ENCODE measurements at places on chromosomes 11 and 22.
A peak's percentile ranks its signal among the peaks of the same experiment; 100 is the strongest.

DNA sequence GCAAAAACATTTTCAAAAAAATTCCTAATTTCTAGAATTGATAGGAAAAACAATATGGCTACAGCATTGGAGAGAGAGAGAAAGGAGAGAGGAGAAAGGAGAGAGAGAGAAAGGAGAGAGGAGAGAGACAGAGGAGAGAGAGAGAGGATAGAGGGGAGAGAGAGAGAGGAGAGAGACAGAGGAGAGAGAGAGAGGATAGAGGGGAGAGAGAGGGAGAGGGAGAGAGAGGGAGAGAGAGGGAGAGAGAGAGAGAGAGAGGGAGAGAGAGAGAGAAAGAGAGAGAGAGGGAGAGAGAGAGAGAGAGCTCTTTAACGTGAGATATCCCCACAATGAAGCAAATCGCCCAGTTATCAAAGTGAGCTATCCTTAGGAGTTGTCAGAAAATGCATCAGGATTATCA is 737 bp upstream of the TYR start:
- no peak for DNase-seq

GRCh38 chr11:73414977-73415651 is 38.9 kb downstream of the RELT start:
- no peak for DNase-seq

DNA sequence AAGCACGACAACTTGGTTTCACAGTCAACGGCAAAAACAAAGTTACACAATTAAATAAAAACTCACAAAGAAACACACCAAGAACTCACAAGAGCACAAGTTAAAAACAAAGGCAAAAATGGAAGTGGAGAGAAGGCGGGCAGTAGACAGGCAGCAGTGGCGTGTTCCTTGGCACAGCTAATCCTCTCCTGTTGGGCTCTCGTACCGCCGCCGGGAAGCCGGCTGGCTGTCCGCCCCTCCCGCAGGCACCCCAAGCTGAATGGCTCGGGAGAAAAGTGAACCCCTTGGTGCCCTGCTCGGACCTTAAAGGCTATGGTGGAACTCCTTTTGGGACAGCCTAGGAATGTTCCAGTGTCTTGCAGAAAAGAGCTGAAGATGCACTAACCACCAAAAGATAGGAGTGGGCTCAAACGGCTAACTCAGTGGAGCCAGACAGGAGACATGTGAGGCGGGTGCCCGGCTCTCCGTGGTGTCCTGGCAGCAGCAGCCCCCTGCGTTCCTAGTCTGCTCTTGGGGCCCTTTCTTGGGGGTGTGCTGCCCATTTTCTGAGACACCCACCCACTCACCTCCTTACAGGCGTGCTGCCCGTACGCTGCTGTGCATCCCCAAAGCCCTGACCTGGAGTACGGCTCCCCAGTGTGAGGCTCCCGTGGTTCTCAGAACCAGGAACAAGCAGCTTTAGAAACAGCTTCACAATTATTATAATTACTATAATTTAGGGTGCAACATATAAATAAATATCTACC is 86.1 kb upstream of the BID start:
- no peak for DNase-seq

DNA sequence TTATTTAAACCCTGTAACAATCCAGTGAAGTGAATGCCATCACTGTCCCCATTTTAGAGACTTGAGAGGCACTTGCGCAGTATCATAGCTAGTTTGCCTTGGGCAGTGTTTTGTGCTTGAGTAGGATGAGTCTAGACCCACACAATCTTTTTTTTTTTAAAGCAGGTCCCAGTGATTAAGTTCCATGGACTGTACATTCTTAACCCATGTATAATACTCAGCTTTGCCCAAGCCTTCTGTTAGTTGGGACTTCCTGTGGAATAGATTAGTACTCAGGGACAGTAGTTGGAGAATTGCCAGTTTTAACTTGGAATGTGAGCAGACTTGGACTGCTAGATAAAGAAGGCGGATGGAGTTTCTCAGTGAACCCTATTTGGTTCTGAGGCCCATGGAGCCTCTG is 108.6 kb upstream of the RASSF10 start:
- no peak for DNase-seq

DNA sequence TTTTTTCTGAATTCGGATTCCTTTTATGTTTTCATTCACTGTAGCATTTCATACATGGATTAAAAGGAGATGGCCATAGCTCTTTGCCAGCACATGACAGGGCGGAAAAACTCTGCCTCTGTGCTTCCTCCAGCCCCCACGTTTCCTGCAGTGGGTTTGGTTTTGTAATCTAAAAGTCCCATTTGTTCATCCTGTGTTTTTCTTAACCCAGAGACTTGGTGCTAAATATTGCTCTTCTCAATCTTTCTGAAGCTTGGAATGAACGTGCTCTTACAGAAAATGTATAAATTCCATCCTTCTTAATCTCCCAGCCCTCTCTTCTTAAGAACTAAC is 89.9 kb downstream of the PPP6R3 start:
- DNase-seq = no peak

DNA sequence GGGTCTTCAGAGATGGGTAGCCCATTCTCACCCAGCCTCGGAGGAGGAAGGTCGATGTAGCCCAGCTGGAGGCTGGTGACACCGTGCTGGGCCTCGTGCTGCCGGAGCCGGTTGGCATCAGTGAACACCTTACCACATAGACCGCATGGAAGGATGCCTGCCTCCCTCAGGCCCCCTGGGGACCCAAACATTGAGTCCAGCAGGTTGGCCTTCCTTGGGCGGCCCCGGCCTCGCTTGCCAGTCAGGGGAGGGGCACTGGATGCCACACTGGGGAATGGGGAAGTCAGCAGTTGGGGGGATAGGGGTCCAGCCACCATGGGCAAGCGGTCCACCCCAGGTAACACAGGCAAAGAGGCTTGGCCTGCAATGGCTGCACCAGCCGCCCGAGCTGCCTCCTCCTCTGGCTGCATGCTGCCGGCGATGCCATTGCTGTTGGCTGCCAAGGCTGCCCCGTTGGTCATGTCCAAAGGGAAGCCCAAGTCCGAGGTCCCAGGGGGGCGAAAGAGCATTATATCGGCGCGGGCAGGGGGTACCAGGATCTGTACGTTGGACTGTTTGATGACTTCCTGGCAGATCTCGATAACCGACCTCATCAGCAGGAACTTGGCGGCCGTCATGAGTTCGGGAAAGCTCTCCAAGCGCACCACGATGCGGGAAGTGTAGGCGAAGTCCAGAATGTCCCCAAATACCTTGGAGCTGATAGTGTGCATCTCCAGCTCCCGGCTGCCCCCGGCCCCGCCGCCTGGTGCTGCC is 1.4 kb downstream of the PATZ1 start:
- DNase-seq = peak; percentile 21

- DNase-seq = no peak
Measured at GRCh38 chr11:23022854-23023253, 162.6 kb upstream of the CCDC179 start.

DNA sequence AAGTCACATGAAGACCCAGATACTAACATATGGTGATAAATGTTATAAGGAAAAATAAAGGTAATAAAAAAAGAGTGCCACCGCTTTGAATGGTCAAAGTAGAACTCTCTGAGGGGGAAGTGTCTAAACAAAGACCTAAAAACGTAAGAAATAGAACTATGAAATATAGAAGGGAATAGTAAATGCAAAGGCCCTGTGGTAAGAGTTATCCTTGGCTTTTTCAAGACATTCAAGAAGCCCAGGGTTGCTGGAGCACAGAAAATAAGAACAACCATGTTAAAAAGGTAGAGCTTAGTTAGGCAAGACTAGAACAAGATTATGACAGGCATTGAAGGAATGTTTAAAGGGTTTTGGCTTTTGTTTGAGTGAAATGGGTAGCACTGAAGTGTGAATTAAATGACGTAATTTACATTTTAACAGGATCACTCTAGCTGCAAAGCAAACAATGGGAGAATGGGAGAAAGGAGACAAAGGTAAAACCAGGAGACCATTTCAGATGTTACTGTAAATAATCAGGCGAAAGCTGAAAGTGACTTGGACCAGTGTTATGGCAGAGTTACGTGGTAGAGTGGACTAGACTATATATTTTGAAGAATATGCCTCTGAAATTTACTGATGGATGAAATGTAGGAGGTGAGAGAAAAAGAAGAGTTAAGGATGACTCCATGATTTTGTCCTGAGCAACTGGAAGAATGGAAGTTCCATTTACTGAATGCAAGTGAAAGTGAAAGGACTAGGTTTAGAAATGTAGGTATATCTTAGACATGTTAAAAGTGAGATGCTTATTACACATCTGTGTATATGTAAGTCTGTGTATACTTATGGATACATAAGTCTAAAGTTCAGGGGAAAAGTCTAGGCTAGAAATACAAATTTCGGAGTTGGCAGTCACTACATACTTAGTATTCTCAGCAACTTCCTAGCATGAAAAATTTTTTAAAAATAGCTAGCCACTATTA is 28.5 kb downstream of the BTBD10 start:
- no peak for DNase-seq

- DNase-seq = peak; percentile 11
Measured at GRCh38 chr11:102733232-102733875, 8.6 kb upstream of the MMP8 start.

DNA sequence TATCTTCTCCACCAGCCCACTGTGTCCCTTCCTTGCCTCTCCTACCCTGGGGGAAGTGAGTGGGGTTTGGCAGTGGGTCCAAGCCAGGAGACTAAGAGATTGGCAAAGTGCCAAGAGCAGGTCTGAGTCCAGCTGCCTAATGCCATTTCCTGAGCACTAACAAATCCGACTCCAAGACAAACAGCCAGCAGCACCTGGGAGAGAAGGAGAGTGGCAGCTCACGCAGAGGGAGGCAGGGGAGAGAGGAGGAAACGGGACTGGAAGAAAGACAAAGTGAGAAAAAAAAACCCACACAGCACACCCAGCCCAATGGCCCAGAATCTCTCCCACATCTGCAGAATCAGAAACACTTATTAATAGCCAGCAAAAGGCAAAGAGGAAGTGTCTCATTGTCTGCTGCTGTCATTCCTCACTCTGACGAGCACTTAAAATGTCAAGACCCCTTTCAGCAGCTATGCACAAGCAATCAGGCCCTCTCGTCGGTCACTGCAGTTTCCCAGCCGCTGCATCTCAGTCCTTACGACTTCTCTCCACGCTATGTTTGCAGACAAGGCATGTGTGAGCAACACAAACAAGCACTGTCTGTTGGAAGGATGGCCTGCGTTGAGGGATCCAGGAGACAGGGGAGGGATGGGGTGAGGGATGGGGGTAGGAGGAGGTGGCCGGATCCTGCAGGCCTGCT is 558.4 kb upstream of the CADM1 start:
- no peak for DNase-seq

- DNase-seq = no peak
Measured at GRCh38 chr11:12298610-12299009, 78.8 kb upstream of the PARVA start.

GRCh38 chr11:70669871-70670675 is 271.7 kb downstream of the CTTN start:
- DNase-seq = no peak

GRCh38 chr22:50531546-50531961 is 1.7 kb upstream of the TYMP start:
- peak; percentile 47 for DNase-seq

DNA sequence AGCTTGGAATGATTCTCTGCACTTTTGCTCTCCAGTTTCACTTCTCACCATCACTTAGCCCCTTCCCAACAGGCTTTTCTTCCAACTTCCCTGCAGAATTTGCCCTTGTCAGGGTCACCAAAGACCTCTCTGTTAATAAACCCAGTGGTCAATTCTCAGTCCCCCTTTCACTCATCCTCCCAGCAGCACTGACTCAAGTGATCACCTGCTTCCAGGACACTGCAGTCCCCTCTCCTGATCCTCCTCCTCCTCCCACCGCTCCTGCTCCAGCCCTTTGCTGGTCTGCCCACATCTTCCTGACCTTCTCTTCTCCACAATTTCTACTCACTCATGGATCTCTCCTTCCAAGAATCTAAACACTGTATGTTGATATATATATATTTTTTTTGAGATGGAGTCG is 57.9 kb downstream of the SHISAL1 start:
- DNase-seq = no peak

GRCh38 chr11:10498426-10499250 is 42.3 kb downstream of the RNF141 start:
- no peak for DNase-seq

GRCh38 chr11:2672553-2673249 is 27.1 kb downstream of the KCNQ1OT1 start:
- DNase-seq = no peak

Measured in activated CD4-positive, alpha-beta T cell treated with anti-CD3 and anti-CD28 coated beads, Interleukin-2, amount 50 U/mL, for 24 hours (primary cell).